ENCODE measurements at places on chromosomes 2 and 18. TPM values are rescaled to one million over a fixed set of nuclear protein-coding genes. Genes with fewer than 3 reads are reported as not detected.

STARD6 gene
- not detected for total RNA-seq

ZNF396 gene
- 1.4 TPM for total RNA-seq

CNNM3 gene
- 4.3 TPM for total RNA-seq

HIBCH gene
- 9.4 TPM for total RNA-seq

GREB1 gene
- 0.23 TPM for total RNA-seq

METTL21A gene
- 15.8 TPM for total RNA-seq

ALLC gene
- not detected for total RNA-seq

PLCL1 gene
- 5.8 TPM for total RNA-seq

MAP3K20 gene
- total RNA-seq = 21.9 TPM

Data from pericardium fibroblast (primary cell).